ENCODE measurements at places on chromosomes 6 and 20.

- no peak for DNase-seq
Measured at GRCh38 chr6:157586088-157586414, 205.1 kb downstream of the ZDHHC14 start.

GRCh38 chr6:142842418-142843261 is 102.3 kb downstream of the HIVEP2 start:
- no peak for DNase-seq

GRCh38 chr20:39876976-39877635 is 811.9 kb downstream of the MAFB start:
- no peak for DNase-seq

GRCh38 chr6:62940848-62941247 is 270.4 kb upstream of the FKBP1C start:
- DNase-seq = no peak

DNA sequence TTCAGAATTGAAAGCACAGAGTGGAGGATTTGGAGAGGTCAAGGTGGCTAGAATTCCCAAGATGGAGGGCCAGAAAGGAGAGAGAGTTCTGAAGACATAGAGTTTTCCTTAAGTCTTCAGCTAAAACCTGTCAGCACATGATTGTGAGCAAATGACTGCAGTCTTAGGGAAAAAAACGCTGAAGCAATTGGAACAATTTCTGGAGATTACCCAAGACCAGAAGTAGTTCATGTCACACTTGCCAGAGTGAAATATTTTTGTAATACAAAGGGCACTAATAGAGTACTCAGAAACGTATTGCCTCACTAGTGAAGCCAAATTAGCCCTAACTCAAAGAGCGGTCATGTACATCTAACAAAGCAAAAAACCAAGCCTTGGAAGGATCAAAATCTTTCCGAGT is 541.3 kb upstream of the MARCKS start:
- no peak for DNase-seq

- DNase-seq = no peak
Measured at GRCh38 chr6:158314737-158315136, 2.5 kb downstream of the TULP4 start.

GRCh38 chr6:73182021-73182607 is 43.2 kb downstream of the KHDC1L start:
- no peak for DNase-seq

DNA sequence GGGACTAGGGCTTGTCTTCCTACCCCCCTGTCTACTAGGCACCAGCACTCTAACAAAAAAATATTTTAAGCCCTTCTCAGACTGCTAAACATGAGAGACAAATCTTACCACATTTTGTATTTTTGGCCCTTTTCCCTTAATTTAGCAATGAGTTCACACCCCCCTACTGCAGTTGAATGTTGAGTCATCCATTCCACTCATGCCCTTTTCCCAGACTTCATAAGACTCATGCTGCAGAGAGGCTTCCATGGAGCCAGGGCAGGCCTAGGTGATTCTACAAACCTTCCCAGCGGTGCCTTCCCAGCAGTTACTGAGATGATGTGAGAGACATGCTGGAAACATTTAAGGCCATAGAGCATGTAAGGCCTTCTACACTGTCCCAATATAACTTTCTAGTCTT is 53.9 kb downstream of the PXDC1 start:
- no peak for DNase-seq

DNA sequence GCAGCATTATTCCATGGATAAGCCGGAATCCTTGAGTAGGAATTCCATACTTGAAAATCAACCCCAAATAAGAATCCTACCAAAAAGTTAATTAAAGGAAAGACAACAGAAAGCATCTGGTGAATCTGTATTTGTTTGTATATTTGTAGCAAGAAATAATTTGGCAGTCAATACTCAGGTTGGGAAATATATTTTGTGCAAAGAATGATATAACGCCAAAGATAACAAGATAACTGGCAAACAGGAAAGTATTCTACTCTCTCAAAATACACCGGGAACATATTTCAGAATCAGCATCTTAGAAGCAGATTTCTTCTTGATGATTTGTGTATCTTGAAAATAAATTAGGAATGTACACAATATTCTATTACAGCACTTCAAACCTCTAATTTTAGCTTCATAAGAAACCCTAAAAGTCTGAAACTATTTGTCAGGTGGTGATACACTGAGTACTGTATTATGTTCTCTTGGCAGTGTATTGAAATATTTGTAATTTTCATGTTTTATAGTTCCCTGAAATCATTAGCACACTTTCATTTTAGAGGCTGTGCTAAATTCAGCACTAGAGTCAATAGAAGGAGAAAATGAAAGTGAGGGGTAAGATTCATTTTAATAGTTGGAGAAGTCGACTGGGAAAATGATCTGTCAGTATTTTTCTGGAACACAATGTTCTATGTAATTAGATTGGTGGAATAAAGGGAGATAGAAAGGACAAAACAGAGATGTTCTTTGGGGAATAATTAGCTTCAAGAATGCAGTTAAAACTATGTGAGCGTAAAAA is 879.7 kb upstream of the GJE1 start:
- DNase-seq = no peak

- no peak for DNase-seq
Measured at GRCh38 chr20:64065974-64066343, 3.0 kb downstream of the TCEA2 start.

DNA sequence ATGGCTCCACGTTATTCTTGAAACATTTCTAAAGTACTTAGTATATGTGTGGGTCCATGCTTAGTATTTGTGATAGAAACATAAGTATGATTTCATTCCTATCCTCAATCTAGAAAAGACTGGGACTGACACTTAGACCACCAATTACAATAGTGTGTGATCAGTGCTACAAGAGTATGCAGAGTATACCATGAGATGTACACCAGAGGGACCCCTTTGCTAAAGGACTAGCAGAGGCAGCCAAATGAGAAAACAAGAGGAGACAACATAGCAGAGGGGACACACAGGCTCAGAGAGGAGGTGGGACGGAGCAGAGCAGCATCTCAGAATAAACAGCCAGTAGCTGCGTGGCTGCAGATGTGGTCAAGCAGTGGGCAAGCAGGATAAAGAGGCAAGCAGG is 21.0 kb downstream of the RMND1 start:
- no peak for DNase-seq

DNA sequence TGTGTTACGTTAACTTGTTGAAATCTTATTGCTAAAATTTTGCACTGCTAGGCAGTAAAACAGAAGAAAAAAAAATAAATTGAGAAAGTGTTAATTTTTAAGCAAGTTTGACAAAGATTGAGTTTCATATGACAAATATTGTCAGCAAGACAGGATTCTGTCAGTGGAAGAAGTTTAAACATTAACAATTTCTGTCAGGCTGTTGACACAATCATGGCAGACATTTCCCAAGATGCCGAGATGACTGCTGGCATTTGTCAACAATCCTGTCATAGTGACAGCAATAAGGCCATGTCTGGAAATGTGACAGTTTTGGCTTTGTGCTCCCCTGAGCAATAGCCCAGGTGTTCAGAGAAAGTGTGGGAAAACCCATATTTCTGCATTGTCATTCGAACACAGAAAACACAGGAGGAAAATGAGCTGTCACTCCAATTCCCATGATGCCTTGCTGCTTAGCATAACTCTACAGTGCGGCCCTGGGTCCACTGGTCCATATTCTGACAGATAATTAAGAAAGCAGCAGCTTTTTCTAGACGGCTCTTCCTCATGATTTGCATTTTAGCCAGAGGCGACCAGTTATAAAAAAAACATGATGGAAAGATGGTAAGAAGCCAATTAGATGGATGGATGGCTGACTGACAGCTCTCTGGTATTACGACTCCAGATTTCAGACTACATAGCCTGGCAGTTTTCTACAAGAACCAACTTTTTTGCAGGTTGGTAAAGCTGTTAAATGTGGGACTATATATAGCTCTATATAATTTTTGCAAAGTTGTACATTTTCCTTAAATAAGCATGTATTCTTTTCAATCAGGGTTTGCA is 43.6 kb upstream of the DEFB112 start:
- no peak for DNase-seq

DNA sequence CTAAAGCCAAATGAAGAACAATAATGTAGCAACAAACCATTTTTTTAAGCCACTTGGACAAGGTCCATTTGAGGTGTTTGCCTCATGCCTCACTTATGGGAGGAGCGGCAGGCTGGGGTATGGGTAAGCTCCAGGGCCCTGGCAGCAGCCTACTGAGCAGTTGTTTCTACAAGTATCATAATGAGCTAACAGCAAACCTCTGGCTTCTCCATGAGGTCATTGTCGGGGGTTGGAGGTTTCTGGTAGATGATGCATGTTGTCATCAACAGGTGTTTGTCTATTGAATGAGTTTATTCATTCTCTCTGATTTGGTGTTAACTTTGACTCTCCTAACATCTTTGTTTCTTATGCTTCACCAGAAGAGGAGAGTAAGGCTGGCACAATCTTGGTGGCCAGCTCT is 150.7 kb downstream of the TBC1D7 start:
- DNase-seq = no peak

- no peak for DNase-seq
Measured at GRCh38 chr6:144335311-144335861, 50.3 kb downstream of the UTRN start.

- DNase-seq = no peak
Measured at GRCh38 chr6:64538722-64539121, 903.1 kb downstream of the PHF3 start.

DNA sequence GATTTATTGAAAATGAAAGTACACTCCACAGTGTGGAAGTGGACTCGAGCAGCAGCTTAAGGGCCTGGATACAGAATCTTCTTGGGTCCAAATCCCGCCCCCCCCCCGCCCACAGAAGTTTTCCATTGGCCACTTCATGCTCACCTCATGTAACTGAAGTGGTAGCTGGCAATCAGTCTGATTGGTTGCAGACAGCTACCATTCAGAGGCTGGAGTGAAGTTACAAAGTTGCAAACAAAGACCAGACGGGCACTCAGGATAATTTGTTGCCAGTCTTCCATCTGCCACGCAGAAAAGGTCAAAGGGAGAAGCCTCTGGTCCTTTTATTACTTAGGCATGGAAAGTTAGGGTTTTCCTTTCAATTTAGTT is 25.8 kb upstream of the FABP7 start:
- DNase-seq = no peak

- DNase-seq = no peak
Measured at GRCh38 chr20:57786304-57786932, 76.6 kb upstream of the PMEPA1 start.

DNA sequence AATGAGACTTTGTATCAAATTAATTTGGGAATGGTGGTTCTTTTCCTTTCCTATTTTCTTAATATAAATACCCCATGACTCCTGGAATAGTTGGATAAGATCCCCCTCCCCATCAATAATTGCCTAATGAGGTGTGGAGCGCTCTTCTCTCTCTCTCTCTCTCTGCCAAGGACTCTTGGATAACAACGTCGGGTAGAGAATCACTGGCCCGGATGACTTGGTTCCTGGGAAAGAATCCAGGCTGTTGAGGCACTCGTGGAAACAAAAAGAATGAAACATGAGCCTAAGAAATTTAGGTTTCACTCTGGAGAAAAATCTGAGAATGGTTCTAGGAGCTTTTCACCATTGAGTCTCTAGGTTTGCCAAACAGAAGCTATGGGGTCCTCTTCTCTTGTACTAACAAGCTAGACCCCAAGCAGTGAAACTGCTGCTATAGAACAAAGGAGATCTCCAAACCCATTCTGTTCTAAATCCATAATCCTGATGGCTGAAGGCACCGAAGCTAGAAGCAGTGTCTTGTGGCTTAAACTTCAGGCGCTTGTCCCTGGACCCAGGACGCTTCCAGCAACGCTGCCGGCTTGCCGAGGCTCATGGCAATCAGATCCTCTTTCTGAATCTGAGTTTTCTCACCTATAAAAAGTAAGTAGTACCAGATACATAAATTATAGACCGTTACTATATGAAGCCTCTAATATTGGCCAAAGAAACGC is 241.6 kb upstream of the BTBD3 start:
- no peak for DNase-seq

All from stimulated activated CD8-positive, alpha-beta memory T cell treated with anti-CD3 and anti-CD28 coated beads, Interleukin-12 subunit alpha, Interleukin-12 subunit beta, amount 100 ng/mL, for 4 hours (primary cell).